ENCODE measurements at places on chromosomes 6 and 20. TPM values are rescaled to one million over a fixed set of nuclear protein-coding genes. Genes with fewer than 3 reads are reported as not detected.

The TPBG gene
- 6.1 TPM for polyA plus RNA-seq

The GABRR1 gene
- not detected for polyA plus RNA-seq

The DEFB115 gene
- not detected for polyA plus RNA-seq

The TRIM38 gene
- polyA plus RNA-seq = 7.2 TPM

The CPXM1 gene
- polyA plus RNA-seq = 1.5 TPM

The C20orf141 gene
- polyA plus RNA-seq = not detected

The SPATA25 gene
- polyA plus RNA-seq = 0.97 TPM

The ADGRF1 gene
- polyA plus RNA-seq = 10.5 TPM

The STMND1 gene
- polyA plus RNA-seq = 5.9 TPM

The HLA-A gene
- 3,222 TPM for polyA plus RNA-seq

The BMP2 gene
- 11.4 TPM for polyA plus RNA-seq

The RIPOR2 gene
- polyA plus RNA-seq = 97.6 TPM

The MAP3K5 gene
- polyA plus RNA-seq = 20.1 TPM

The SLC22A1 gene
- polyA plus RNA-seq = 0.75 TPM

All from lung (tissue), 17 donors.